Stimulated activated CD8-positive, alpha-beta memory T cell treated with anti-CD3 and anti-CD28 coated beads, Interleukin-7, amount 100 ng/mL, for 1 hour (primary cell): ENCODE measurements at places on chromosomes 1 and 21.

DNA sequence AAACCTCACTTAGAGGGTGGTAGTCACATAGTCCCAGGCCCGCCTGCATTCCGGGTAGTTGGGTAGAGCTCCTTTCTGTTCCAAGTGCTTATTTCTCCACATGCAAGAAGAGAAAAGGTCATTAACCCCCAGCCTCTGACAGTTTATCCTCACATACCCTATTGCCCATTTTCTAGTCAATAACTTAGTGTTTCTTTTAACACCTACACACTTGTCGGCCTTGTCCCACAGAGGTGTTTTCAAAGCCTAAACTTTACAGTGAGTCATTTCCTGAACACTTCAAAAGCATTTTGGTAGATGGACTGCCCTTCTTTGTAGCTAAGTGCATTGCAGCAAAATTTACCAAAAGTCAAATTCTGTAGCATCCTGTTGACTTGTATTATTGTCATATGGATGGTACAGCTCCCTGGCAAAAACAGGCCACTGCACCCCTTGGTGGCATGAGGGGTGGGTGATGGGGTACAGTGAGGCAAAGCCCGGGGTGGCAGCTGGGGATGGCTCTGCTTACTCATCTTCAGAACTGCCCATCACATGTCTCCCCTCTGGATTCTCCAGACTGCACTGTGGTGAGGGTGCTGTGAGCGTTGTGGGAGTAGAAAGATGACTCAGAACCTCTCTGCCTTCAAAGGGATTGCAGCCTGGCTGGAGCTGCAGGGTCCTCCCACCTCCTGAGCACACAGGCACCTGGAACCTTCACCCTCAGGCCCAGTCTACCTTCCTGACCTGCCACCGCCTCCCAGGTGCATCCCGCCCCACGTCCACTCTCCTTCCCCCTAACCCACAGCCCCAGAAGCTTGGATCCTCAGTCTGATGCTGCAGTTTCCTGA lies 45.8 kb upstream of the DMRTB1 start:
- DNase-seq: peak; percentile 24

GRCh38 chr1:215539803-215540570 lies 27.1 kb upstream of the KCTD3 start:
- no peak for DNase-seq

DNA sequence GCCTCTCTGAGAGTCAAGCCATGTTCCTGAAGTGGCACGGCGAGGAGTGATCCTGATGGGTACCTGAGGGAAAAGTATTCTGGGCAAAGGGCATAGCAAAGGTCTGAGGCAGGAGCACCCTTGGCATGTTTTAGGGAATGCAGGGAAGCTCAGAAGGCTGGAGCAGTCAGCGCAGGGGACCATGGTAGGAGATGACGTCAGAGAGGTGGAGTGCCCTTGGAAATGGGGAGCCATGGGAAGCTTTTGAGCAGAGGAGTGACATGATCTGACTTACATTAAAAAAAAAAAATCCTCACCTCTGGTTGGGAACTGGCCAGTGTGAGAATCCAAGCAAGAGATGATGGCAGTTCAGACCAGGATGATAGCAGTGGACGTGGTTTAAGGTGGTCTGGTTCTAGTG lies 37.2 kb downstream of the PDPN start:
- no peak for DNase-seq

DNA sequence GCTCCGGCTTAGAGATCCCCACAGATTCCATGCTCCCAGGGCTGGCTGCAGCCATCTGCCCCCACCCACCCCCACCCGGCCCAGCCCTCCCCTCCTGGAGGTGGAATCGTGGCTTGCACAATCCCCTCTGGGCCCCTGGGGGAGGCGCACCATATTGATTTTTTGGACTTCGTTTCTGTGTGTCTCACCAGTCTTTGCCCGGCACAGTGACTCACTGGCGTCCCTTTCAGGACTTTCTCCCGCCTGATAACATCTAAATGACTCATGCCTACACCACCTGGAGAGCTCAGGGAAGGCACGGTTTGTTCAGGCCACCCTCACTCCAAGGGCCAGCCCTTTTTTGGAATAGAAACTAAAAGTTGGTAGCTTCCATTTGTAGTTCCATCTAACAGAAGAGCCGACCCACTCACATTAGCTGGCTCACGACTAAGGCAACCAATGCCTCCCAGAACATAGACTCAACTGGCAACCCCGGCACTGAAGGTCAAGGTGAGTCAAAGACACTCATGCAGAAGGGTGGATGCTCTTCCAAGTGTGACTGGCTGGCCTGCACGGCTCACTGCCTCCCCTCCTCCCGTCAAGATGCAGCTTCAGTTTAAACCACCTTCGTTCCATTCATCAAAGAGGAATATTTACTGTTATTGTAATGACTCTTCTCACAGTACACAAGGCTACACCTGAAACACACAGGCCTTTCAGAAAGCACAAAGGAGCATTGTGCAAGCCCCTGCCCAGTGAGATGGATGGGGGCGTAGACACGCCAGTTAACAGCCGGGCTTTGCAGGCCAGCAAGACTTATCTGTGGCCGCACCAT lies 18.1 kb upstream of the ETS2 start:
- no peak for DNase-seq

DNA sequence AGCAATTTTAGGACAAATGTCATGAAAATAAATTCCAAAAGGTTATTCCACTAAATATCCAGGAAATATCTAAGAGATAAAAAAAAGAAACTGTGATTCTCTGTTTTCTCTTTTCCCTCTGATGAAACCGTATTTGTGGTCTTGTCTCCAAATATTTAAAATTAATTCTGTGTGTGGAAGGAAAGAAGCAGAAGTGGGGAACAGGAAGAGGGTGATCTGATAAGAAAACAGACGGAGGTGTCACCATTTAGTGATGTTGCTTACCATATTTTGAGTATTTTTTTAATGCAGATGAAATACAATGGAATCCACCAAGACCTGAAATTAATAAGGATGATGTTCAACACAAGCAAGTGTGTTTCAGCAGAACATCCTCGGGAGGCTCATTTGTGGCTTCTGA lies 29.6 kb downstream of the CLCA1 start:
- no peak for DNase-seq

DNA sequence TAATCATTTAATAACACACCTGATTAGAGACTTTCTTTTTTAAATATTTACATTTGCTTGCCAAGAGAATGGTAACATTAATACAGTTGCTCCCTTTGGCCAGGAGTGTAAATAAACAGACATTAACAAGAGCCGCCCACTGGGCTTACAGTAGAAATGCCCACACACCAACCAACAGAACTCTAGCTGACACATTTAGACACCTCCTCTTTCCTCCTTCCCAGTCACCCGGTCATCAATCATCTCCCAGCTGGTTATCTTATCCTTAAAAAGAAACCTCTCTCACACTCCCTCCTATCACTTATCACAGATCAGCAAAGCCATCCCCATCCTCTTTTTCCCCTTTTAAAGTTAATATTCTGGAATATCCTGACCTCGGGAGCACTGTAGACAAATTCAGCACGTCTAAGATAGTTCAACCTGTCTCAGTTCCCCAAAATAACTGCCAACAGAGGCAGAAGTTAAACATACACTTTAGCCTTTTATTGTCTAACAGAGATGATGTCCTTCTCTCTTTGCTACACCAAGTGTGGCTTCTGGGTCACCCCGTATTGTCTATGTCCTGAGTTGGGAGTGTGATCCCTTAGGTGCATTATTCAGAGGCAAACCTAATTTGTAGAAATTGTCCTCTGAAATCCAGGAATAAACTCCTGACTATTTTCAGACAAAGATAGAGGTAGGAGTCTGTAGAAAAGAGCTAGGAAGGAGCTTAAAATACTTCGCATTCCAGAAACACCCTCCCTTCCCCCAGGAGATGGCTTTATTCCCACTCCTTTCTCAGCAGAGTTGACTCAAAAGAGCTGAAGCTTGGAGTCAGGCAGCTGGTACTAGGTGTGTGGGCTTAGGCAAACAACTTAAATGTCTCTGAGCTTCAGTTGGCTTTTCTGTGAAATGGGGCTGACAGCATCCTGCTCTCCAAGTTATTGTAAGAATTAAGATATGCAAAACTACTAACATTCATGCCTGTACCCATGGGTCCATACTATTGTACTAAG lies 8.8 kb downstream of the MYCL start:
- no peak for DNase-seq

DNA sequence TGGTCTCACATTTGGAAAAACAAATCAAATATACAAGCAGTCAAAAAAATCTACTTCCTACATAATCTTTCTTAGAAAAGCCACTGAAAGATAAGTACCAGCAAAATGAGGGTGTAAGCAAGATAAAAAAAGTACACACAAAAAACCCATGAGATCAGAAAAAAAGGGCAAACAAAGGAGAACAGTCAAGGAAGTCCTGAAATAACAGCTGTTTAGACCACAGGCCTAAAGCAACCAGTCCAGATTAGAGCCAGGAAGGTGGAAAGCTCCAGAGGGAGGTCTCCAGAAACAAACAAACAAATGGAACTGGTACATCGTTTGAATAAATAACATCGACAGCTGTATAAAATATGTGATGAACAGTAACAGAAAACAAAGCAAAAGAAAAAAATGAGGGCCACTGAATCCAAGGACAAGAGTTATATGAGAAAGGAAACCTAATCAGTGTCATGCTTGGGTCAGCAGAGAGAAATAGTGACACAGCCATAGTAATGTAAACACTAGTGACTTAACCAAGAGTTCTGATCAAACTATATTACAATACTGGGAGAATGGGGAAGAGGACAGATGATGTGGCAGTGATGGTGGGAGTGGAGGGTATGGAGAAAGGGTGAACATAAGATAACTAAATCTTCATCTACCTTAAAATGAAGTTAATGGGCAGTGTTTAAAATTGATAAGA lies 67.5 kb downstream of the NVL start:
- no peak for DNase-seq

DNA sequence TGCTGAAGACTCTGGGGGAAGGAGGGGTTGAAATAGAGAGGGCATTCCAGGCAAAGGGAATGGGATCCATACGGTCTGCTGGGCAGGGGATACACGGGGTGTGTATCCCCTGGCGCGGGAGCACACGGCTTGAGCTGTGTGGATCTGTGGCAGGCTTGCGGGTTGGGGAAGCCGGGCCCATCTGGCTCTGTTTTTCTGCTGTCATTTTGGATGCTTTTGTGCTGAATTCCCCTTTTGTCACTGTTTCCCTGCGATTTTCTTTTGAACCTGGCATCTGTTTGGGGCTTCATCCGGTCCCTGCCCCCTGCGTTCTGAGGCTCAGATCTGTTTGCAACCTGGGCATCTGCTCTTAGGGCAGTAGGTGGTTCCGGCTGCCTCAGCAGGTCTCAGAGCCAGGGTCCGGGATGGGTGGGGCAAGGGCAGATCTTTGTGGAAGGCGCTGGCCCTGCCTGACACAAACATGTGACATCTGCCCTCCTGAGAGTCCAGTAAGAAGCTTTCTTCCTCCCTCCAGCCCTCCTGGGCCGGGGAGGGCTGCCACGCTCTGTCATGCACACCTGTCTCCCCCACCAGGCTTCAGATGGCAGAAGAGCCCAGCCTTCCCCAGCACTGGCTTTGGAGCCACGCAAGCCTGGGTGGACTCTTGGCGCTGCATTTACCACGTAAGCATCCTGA lies 84.0 kb downstream of the IGSF21 start:
- no peak for DNase-seq

DNA sequence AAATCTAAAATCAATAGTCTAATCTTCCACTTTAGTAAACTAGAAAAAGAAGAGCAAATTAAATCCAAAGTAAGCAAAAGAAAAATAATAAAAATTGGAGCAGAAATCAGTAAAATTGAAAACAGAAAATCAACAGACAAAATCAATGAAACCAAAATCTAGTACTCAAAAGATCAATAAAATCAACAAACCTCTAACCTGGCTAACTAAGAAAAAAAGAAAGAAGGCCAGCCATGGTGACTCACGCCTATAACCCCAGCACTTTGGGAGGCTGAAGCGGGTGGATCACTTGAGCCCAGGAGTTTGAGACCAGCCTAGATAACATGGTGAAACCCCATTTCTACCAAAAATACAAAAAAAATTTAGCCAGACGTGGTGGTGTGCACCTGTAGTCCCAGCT lies 22.8 kb downstream of the PDIK1L start:
- DNase-seq: no peak

GRCh38 chr21:8991968-8992621 lies 1529.3 kb upstream of the TPTE start:
- no peak for DNase-seq

DNA sequence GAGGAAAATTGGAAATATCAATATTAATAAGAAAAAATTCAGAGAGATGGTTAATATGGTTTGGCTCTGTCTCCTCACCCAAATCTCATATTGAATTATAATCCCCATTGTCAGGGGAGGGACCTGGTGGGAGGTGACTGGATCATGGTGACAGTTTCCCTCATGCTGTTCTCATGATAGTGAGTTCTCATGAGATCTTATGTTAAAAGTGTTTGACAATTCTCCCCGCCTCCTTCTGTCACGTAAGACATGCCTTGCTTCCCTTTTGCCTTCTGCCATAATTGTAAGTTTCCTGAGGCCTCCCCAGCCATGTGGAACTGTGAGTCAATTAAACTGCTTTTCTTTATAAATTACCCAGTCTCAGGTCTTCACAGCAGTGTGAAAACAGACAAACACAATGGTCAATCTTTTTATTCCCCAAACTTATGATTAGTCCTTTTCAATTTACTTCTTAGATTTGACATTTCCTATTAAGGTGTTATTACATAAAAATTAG lies 11.0 kb downstream of the EGLN1 start:
- DNase-seq: no peak

- DNase-seq: no peak
Observed at GRCh38 chr1:208279826-208280588, 35.8 kb upstream of the PLXNA2 start.

DNA sequence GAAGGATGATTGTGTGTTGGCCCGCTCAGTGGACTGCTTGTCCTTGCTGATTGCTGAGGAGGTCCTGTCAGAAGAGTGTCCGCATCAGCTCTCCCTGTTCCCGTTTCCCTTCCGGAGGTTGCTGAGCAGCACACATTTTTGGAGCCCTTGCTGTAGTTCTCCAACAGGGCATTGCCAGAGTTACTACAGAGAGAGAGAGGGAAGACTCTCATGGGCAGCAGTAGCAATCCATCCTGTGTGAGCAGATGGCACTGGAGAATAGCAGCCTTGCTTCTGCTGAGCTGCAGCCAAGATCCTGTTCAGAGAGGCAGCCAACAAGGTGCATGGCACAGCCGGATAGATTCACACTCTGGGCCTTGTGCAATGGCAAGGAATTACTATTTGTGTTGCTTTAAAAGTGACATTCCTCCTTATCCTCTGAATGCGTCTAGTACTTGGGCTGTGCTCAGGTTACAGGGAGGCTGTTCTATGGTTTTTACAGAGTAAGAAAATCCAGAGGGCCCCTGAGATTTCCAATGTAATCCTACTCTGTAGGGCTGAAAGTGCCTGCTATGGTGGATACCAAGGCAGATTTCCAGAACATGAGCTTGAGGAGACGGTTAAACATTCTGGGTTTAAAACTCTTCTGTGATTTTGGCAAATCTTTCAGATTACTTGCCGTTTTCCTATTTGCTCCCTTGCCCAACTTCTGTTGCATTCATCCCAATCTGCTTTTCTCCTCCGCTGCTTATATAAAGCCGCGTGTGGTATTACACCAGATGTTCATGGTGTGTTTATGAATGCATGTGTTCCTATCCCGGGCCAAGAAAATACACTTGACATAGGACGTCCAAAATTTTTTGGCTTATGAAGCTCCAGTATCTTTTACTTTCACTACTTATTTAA lies 27.4 kb downstream of the AK4 start:
- no peak for DNase-seq

- DNase-seq: no peak
Observed at GRCh38 chr1:6343506-6344405, 49.8 kb downstream of the ACOT7 start.
